ENCODE measurements at places on chromosomes 5 and 9.

DNA sequence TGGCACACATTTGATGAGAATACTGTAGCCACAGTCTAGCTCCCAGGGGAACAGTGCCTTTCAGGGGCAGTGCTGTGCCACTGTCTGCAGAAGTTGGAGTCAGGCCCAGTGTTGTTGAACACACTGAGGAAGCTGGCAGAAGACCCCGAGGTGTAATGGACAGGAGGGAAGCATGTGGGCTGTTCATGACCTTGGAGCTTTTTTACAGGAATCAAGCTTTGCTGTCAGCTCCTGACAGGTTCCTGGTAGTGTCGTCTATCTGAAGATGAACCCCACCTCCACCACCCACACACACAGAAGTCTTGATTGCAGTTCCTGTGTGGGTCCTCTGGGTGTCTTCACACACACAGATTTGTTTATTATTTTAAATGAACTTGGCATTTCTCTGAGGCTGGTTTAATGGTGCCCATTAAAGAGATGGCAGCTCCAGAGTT, 40.3 kb upstream of the TNFAIP8 start:
- no peak for DNase-seq

DNA sequence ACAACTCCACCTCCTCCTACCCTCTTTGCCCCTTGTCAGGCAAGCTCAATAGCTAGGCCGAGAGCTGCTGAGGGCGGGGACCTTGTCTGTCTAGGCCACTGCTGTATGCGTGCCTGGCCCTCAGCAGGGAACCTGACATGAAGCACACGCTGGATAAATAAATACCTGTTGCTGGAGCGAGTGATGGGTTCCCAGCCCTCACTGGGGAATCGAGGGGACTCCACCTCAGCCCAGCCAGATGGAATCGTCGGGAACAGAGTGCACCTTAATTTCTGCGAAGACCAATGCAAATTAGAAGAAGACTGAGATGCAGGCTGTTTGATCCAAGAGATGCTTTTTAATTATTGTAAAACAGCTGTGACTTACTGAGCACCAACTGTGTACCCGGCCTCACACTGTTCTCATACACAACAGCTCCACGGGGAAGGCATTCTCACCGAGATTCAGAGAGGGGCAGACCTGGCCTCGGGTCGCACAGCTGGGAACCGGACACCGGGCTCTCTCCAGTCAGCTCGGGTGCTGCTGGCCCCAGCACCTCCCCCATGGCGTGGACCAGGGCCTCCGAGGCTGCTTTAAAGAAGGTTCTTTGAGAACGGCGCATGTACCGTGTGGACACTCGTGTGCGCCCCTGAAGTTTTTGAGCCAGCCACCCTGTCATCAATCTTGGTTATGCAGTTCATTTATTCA, 109.7 kb upstream of the IER5L start:
- DNase-seq = no peak

DNA sequence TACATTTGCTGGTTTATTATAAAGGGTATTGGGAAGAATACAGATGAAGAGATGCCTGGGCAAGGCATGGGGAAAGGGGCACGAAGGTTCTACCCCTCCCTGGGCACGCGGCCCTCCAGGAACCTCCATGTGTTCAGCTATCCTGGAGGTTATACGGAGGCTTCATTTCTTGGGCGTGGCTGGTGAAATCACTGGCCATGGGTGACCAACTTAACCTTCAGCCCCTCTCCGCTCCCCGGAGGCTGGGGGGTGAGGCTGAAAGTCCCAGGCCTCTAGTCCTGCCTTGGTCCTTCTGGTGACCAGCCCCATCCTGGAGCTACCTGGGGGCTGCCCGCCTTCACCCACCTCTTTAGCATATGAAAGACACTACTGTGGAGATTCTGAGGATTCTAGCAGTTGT, 17.0 kb upstream of the RNF130 start:
- no peak for DNase-seq

DNA sequence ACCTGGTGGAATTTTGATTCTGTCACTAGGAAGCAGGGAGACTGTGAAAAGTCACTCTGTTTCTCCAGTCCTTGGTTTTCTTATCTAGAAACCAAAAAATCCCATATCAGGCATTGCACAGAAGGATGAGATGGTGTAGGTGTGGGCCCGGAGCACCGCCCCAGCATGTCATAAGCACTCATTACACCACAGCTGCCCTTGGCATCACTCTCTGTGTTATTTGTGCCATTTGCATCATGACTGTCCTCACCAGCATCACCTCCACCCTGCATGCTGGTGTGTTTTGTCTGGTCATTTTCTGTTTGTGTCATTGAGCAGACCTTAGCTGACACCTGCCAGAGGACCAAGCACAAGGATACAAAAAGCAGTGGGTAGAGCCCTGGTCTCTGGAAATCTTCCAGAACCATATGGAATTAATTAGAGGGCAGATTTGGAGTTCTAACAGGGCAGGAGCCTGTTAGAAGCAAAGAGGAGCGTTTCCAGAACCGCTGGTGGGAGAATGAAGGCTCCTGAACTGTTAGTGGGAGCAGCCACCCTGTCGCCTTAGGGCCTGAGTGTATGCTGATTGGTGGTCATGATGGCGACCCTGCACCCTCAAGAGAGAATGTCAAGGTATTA, 99.3 kb downstream of the AMBP start:
- DNase-seq = no peak

GRCh38 chr9:81086416-81086815, 602.9 kb downstream of the TLE1 start:
- no peak for DNase-seq

DNA sequence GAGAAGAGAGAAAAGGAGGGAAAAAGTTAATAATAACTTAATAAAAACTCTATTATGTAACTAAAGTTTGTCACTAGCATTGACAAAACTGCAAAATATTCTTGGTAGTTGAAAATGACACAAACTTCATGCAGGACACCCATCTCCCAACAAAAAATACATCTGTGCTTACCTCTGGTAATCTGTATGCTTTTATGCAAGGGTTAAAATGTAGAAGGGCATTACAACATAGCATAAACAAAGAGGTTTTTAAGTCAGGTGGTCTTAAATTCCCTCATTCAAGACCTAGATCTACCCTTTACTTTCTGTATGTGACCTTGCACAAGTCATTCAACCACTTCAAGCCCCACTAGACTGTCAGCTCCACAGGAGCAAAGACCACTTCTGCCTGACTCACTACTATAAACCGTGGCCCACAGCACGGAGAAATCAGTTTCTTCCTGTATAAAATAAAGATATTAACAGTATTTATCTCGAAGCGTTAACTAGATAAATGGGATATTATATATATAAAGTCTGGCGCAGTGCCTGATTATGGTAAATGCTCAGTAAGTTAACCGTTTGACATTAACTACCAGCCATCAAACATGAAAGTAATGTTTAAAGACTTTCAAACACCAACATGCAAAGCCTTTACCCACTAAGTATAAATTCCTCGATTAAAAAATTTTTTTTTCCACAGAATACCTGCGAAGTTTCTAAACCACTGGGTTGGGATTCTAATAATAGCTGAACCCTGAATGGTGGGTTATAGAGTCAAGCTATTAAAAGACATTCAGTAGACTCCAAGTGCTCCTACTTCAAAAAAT, 2.0 kb downstream of the FBXL17 start:
- DNase-seq = no peak

- no peak for DNase-seq
These were observed 295.8 kb downstream of the DMRTA1 start for GRCh38 chr9:22742401-22742800.

GRCh38 chr5:150302301-150303069, at the start of gene ARSI:
ARSI (minus strand) TSS chr5:150302905; CDS start chr5:150302373, 532 bp downstream.
- no peak for DNase-seq

DNA sequence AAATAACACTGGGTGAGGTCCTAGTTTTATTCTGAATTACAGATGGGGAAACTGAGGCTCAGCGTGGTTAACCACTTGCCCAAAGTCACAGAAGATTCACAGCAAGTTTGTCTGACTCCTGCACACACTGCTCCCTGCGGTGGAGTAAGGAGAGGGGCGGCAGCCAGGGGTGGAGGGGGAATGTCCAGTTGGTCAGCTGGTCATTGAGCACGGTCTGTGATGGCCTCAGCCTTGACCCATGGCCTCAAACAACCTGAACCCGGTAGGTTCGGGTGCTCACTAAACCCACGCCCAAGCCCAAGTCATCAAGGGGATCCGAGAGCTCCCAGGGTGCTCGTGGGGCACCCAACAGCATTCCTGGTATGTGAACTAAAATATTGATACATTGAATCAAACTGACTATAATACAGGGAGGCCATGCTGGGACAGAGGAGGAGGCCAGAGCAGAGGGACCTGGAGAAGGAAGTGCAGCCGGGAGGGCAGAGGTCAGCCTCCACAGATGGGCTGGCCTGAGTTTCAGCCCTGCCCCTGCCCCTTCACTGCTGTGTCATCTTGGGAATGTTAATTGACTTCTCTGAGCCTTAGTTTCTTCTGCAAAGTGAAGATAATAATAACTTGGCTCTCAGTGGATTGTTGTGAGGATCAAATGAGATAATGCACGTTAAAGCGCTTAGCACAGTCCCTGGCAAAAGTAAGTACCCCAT, 3.6 kb upstream of the IL17B start:
- no peak for DNase-seq

- DNase-seq = peak; percentile 67
These were observed 12.6 kb upstream of the MUSK start for GRCh38 chr9:110655754-110656641.

DNA sequence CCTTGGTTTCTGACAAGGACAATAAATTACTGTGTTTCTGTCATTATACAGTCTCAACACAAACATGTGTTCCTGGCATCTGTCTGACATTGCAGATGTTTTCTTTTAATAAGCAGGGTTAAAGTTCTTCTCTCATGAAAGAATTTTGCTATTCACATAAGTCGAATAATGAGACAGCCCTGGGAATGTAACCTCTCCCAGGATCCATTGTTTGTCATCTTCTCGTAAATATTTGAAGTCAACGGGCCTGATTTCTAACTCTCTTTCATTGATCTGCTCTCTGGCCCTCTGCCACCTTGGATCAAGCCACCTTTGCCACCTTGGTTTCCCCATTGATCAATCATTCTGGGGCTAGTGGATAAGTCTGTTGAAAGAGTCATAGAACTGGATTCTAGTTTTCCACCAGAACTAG, 12.9 kb upstream of the CAST start:
- DNase-seq = no peak

DNA sequence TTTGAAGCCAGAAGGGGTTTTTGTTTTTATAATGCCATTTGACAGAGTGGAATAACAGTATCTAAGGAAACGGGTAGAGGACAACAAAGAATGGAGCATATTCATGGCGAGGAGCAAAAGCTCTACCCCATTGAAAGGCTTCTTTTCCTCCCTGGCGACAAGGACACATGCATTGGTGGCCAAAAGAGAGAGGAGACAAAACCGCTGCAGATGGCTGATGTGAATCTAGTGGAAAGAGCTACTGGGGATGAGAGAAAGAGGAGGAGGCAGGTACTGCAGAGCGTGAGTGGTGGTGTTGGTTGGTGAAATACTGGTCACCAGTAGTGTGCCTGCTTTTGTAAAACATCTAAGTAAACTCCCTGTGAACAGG, 491 bp downstream of the APC start:
- DNase-seq = no peak

- DNase-seq = no peak
These were observed 40.8 kb upstream of the SPATA31C2 start for GRCh38 chr9:88179062-88179521.
